ENCODE measurements at places on chromosomes 1 and 21.

- no peak for DNase-seq
Observed at GRCh38 chr1:54608566-54609230, 14.6 kb downstream of the FAM151A start.

DNA sequence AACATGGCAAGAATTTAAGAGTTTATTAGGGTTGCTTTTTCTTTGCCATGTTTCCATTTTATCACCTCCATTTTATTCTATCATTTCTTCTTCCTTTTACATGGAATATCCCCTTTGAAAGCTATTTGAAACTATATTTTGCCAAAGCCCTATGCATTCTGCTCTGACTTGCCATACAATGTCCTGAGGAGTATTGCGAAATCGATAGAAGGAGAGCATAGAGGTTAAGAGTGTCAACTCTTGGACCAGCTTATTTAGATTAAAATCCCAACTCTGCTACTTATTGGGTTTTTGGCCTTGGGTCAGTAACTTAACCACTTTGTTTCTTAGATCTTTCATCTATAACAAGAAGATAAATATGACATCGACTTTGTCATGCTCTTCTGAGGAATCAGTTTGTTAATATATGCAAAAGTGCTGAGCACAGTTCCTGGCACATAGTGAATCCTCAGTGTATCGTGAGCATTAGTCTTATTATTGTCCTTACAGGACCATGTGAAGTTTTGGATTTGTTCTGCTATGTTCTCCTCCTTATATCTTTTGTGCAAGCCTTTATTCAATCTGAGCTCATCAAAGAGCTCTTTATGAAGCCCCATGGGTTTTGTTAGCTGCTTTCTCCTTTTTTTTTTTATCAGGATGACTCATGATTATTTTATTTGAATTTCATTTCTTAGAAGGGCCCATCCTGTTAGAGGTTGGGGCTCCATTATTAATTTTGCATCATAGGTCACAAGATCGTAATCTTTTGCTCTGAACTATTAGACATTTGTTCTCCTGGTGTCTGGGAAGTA, 17.6 kb downstream of the ACKR1 start:
- DNase-seq = no peak

DNA sequence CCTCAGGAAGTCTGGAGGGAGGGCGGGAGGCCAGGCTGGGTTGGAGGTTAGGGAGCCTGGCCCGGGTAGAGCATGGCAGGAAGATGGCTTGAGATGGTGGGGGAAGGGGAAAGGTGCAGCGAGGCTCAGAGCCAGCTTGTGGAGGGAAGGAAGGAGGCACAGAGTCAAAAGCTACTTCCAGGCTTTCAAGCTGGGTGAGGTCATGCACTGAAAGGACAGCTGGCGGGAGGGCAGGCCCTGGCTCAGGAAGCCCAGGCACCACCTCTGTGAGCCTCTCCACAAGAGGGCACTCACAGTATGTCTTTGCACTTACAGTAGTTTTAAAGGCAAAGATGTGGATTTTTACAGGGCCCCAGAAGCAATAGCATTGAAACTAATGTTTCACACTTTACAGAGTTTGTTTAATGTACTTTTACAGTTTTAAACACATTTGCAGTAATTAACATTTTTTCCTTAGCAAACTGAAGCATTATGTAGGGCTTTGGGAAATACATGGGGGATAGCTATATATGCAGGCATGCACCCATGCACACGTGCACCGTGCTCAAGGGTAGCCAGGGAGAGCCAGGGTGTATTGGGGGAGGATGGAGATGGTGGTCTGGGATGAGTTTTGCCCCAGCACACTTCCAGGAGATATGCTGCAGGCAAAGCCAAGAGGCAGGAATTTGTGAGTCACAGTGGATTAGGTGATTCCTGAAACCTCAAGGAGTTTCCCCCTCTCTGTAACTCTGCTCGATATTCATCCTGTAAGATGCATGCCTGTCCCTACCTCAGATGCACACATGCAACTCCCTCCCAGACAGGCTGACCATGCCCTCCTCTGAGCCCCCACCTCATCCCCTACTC, 6.1 kb upstream of the ADAM15 start:
- DNase-seq = no peak

DNA sequence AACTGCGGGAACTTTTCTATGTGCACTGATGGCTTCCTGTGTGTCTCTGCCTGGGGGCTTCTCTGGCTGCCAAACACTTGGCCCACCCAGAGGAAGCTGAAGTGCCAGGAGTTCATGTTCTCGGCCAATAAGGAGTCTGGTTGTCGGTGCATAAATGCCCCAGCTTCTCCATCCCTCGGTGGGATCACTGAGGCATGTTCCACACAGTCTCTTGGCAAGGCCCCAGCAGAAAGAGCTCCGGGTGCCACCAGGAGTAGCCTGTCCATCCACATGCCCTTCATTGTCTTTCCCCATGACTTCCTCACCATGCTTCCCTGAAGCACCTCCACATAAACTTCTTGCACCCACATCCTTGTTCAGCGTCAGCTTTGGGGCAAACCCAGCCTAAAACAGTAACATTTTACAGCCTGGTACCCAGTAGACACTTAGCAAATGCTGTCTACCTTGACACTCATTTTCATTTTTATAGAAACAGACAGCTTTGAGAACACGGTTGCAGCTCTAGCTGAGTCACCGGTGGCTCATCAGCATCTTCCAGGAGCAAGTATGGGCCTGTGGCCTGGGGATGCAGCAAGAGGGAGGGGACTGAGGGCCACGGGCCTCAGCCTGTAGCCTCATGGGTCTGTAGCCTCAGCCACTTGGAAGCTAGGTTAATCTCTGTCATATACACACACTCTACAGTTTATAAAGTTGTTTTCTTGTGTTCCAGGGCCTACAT, 14.8 kb upstream of the CDCP2 start:
- DNase-seq = no peak

DNA sequence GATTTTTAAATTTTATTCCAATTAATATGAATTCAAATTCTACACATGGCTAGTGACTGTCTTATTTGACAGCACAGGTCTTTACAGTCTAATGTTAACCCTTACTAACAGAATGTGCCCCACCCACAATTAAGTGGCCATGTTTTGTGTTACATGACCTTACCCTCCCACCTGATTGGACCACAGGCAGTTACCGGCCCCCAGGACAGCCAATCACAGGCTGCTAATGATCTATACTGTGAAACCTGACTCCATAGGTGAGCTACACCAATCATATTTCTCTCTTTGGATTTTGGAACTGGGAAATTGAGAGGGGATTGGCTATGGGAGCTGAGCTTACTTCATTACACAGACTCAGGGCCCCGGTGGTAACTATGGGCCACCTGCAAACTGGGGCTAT, 27.5 kb downstream of the ZP4 start:
- no peak for DNase-seq

DNA sequence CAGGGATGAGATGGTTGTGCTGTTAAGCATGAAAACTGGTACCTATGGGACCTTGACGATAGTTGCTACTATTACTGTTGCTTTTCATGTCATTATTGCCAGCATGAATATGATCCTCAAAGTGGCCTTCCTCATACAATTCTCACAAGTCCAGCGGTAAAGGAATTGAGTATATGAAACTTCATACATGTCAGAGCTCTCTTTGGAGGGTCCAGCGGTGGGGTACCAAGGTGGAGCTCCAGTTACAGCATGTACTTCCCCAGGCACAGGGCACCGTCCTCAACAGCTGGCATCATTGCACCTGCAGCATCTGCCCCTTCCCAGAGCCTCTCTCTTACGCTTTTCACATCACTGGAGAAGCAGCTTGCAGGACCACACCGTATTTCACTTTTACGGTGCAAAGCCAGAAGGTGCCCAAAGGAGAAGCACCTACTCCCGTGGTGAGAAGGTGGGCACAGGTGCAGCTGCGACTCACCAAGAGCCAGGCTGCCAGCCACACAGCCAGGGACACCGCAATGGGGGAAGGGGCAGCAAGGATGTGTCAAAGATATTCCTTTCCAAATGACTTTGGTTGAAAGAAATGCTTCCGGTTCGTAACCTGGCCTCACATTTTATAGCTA, 166.4 kb upstream of the IRF2BP2 start:
- DNase-seq = no peak

DNA sequence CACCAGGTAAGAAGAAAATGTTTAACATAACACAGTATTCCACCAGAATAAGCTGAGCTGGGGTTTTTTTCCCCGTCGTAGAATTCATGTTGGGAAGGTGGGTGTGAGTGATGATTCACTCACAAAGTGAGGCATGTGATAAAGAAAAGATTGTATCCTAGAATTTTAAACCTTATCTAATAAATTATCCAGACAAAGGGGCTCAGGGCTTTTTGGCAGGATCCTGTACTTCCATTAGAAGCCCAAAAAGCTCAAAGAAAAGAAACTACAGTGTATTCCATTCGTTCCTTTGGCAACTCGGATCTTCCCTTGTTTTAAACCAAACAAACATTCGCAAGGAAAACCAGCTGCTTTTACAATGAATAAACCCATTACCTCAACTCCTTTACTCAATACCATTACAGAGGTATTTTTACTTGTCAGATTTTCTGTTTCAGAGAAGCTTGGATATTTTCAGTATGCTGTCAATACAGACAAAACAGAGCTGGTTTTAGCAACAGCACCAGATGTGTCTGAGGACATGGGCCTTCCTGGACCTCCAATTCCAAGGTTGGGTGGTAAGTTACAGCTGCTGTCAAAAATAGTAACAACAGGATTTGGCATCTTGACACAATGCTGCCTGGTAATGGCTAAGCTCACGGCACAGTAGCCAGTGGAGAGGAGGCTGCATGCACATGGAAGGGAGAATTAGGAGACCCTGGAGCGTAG, 159.9 kb upstream of the RUNX1 start:
- DNase-seq = no peak

GRCh38 chr1:192849011-192849410, 40.2 kb downstream of the RGS2 start:
- DNase-seq = no peak

DNA sequence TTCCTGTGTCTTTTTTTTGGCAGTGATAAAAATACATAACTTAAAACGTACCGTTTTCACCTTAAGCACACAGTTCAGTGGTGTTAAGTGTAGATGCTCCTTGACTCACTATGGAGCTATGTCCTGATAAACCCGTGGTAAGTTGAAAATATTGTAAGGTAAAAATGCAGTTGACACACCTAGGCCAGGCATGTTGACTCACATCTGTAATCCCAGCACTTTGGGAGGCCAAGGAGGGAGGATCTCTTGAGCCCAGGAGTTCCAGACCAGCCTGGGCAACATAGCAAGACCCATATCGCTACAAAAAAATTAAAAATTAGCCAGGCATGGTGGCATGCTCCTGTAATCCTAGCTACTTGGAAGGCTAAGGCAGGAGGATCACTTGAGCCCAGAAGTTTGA, 73.6 kb upstream of the COG2 start:
- DNase-seq = no peak

DNA sequence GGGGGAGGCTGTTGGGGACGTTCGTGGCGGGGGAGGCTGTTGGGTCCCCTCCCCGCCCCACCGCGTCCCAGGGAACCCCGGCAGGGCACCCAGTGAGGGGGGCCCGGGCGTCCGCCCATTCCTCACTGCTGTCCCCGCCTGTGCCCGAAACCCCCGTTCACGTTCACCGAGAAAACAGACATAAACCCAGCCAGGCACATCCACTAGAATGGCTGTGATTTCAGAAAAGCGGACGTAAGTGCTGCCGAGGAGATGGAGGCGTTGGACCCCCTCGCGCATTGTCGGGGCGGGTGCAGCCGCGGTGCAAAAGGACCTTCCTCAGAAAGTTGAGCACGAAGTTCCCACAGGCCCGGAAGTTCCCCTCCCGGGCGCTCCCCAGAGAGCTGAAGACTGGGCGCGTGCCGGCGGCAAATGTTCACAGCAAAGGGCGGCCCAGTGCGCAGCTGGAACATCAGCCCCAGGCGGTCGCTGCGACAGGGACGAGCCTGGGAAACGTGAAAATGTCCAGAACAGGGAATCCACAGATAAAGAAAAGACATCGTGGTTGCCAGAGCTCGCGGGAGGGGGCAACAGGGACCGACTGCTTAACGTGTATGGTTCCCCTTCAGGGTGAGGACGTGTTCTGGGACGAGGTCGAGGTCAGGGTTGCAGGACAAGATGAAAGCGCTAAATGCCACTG, 18.5 kb upstream of the SAMD11 start:
- no peak for DNase-seq

GRCh38 chr21:38921511-38922251, 116.0 kb downstream of the ETS2 start:
- DNase-seq = no peak

GRCh38 chr1:163258181-163258580, 55.5 kb upstream of the RGS5 start:
- DNase-seq = no peak

GRCh38 chr1:55821234-55821633, 606.1 kb upstream of the USP24 start:
- DNase-seq = no peak

DNA sequence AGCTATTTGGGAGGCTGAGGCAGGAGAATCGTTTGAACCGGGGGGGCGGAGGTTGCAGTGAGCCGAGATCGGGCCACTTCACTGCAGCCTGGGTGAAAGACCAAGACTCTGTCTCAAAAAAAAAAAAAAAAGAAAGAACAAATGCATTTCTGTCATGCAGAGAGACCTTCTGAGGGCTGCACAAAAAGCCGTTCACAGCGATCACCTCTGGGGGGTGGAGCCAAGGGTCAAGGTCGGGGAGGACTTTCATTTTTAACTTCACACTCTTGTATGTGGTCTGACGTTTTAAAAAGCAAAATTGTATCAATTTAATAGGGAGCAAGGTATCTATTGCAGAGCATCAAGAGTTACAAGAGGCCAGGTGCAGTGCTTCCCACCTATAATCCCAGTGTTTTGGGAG, 26.6 kb upstream of the CLDN14 start:
- DNase-seq = no peak

DNA sequence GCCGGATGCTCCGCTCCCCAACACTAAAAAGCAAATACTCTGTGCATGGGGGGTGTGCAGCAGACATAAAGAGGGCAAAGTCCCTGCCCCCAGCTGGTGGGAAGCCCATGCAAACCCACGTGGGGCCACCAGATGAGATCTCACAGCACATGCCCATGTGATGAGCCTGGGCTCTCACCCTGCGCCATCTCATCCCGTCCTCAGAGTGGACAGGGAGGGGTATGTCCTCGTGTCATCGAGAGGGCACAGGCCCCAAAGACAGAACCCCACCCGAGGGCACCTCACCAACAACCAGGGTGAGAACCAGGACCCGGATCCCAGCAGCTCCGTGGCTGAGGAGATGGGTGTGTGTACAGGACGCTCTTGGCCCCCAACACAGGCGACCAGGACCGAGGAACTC, 25.1 kb upstream of the ARHGEF16 start:
- no peak for DNase-seq

- DNase-seq = no peak
Observed at GRCh38 chr1:63024132-63024531, 240.2 kb downstream of the ATG4C start.

All from stimulated activated CD4-positive, alpha-beta T cell treated with anti-CD3 and anti-CD28 coated beads, Interleukin-1b, Interleukin-23, amount 100 ng/mL, for 24 hours (primary cell).